ENCODE measurements at places on chromosomes 4 and X.
A peak's percentile ranks its signal among the peaks of the same experiment; 100 is the strongest.

DNA sequence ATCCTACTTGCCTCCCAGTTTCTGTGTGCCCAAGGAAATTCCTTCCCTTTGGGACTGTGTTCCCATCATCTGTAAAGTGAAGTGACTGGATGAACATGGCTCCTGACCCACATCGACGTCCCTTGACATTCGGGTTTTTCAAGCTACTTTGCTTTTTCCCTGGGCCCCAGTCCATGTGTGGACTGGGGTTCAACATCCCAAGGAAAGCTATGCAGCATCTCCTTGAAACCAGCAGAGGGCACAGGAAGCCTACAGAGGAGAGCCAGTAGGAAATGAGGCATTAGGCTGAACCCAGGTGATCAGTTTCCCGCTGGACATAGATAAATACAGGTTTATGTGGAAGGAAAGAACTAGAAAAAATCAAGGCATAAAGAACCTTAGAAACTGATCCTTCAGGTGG is 145.1 kb upstream of the ARHGEF9 start:
- DNase-seq, result no peak

DNA sequence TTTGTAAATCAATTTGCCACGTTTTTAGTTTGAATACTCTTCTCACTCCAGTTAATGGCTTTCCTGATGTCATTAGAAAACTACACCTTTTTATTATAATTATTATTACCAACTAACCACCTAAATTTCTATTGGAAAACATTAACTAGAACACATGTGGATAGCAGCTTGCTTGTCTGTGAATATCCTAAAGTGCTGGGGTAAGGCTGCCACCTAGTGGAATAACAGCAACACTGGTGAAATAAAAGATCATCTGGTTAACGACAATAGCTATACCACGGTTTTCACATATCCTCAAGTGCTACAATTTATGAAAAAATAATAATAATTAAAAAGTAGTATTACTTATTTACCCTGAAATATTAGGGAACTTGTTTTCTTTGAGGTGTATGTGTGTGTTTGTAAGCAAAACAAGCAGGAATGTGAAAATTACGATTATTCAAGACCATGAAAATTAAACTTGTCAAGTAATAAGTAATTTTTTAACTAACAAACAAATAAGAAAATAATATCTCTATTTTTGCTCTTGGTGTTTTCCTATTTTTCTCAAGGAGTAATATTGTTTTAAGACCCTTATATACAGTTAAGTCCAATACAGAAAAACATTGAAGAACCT is 130.1 kb upstream of the TECRL start:
- peak; percentile 4 for DNase-seq

GRCh38 chrX:153592966-153593688 is 5.8 kb downstream of the CCNQ start:
- no peak for DNase-seq

DNA sequence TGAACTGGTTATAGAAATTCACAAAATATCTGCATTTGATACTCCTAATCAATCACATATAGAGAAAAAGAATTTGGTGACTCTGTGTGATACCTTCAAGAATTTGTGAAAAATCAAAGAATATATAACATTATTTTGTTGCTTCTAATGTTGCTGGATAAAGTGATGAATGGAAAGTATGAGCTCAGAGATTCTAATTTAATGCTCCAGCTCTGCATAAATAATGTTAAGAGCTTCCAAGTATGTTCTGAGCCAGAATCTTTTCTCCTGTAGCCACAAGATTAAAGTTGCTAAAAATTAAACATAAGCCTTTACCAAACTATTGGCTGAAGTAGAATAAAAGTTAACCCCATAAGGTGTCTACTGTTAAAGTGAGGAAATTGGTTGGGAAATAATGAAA is 294.7 kb upstream of the CT83 start:
- DNase-seq, result no peak

- DNase-seq, result peak; percentile 1
These were observed 239.9 kb downstream of the NKX6-1 start for GRCh38 chr4:84258905-84259830.

All from smooth muscle cell of the brain vasculature (primary cell).